ENCODE measurements at places on chromosomes 5 and 9. TPM values are rescaled to one million over a fixed set of nuclear protein-coding genes. Genes with fewer than 3 reads are reported as not detected.

The FGD3 gene
- 1.4 TPM for total RNA-seq

The FCN2 gene
- not detected for total RNA-seq

The SPATA6L gene
- 0.55 TPM for total RNA-seq

The IFNA21 gene
- total RNA-seq, result not detected

Measured in H1 (cell line).